Osteoblast (primary cell): ENCODE measurements at places on chromosomes 1 and 21. TPM values are rescaled to one million over a fixed set of nuclear protein-coding genes. Genes with fewer than 3 reads are reported as not detected.

Gene IL19
- not detected in 2 replicates for total RNA-seq

GRCh38 chr1:155168456-155169210, 4.5 kb downstream of the KRTCAP2 start:
- H3K4me1 ChIP-seq = peaks cover 16% of the 10 kb centered on the region
- peaks cover 11% of the 10 kb centered on the region for H3K27me3 ChIP-seq
- no peak overlapping the region for H3K27ac ChIP-seq

Gene BTG2
- total RNA-seq = 14.5 and 14.7 TPM in 2 replicates

DNA sequence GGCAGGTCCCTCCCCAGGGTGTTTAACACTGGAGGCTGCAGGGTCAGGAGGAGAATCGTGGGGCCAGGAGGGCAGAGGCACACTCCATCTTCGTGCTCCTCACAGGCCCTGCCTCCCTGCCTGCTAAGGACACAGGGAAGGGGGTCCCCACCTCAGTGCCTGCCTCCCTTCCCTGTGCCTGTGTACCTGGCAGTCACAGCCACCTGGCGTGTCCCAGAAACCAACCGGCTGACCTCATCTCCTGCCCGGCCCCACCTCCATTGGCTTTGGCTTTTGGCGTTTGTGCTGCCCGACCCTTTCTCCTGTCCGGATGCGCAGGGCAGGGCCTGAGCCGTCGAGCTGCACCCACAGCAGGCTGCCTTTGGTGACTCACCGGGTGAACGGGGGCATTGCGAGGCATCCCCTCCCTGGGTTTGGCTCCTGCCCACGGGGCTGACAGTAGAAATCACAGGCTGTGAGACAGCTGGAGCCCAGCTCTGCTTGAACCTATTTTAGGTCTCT, 623 bp upstream of the BGLAP start:
- H3K4me1 ChIP-seq = peaks cover 27% of the 10 kb centered on the region
- peak overlapping the region; percentile 49 for H3K27ac ChIP-seq
- peaks cover 16% of the 10 kb centered on the region for H3K27me3 ChIP-seq
- H3K4me3 ChIP-seq = peak overlapping the region; percentile 23
- peak; percentile 99 for DNase-seq

- no peak overlapping the region for H3K4me3 ChIP-seq
- H3K4me1 ChIP-seq = peaks cover 15% of the 10 kb centered on the region
- no peaks in the 10 kb centered on the region for H3K36me3 ChIP-seq
- DNase-seq = no peak
- peaks cover 3% of the 10 kb centered on the region for H3K27me3 ChIP-seq
- no peak overlapping the region for H3K27ac ChIP-seq
These were observed 202.9 kb downstream of the TBX15 start for GRCh38 chr1:118785246-118785645.

Gene CACNA1E
- under 0.01 and 0.29 TPM in 2 replicates for total RNA-seq

DNA sequence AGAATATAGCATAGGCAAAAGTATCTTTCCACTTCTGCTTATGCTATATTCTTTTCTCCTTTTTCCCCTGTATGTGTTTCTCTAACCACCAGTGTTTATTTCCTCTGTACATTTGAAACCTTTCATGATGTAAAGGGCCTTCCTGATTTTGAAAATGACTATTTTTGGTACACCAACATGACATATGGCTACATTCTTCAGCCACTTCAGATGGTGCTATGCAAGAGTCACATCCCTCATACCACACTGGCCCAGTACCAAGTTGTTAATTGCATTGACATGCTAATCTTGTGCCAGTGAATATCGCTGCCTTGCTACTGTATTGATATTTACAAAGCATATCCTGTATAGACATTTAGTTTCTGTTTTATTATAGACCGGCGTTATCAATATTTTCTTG, 408.7 kb downstream of the NCAM2 start:
- no peaks in the 10 kb centered on the region for H3K4me1 ChIP-seq
- no peak overlapping the region for H3K4me3 ChIP-seq
- no peak overlapping the region for H3K27ac ChIP-seq
- H3K27me3 ChIP-seq = no peaks in the 10 kb centered on the region
- H3K36me3 ChIP-seq = no peaks in the 10 kb centered on the region
- no peak for DNase-seq

GRCh38 chr1:54751426-54751825, 12.9 kb downstream of the PARS2 start:
- H3K4me1 ChIP-seq = no peaks in the 10 kb centered on the region
- H3K36me3 ChIP-seq = no peaks in the 10 kb centered on the region
- no peak overlapping the region for H3K4me3 ChIP-seq

DNA sequence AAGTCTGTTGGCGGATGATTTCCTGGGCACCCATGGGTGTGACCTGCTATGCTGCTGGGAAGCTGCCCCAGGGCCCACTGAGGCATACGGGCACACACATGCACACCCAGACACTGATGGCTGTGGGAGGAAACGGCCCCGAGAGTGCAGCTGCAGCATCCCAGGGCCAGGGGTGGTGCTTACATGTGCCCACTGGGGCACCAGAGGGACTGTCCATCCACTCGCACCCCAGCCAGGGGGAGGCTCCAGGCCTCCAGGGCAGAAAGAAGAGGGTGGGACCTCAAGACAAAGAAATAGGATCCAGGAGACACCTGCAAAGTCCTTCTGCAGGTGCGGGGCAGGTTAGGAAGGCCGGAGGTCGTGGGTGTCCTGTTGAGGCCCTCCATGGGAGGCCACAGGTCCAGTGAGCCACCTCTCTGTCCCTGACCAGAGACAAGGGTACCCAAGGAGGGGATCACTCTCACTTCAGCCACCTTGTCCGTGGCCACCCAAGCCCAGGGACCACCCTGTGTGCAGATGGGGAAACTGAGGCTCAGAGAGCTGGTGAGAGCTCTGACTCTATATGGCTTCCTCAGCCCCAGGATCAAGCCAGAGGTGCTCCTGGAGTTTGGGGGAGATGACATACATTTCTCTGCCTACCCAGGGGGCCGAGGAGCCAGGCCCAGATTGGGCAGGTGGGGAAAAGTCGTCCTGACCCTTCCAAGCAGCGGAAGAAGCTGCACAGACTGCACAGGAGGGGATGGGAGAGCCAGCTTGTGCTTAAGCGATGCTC, 57.1 kb downstream of the WNT9A start:
- DNase-seq = peak; percentile 34
- no peak overlapping the region for H3K27ac ChIP-seq
- H3K27me3 ChIP-seq = no peaks in the 10 kb centered on the region
- H3K36me3 ChIP-seq = no peaks in the 10 kb centered on the region
- H3K4me3 ChIP-seq = no peak overlapping the region

GRCh38 chr1:117641536-117641935, 35.7 kb downstream of the TENT5C start:
- H3K27me3 ChIP-seq = peaks cover 1% of the 10 kb centered on the region
- no peak overlapping the region for H3K27ac ChIP-seq
- H3K4me1 ChIP-seq = no peaks in the 10 kb centered on the region
- H3K36me3 ChIP-seq = no peaks in the 10 kb centered on the region
- H3K4me3 ChIP-seq = no peak overlapping the region

- no peak for DNase-seq
- no peak overlapping the region for H3K27ac ChIP-seq
- H3K4me1 ChIP-seq = no peaks in the 10 kb centered on the region
- H3K27me3 ChIP-seq = no peaks in the 10 kb centered on the region
These were observed 36.8 kb upstream of the DUSP10 start for GRCh38 chr1:221778535-221779142.

DNA sequence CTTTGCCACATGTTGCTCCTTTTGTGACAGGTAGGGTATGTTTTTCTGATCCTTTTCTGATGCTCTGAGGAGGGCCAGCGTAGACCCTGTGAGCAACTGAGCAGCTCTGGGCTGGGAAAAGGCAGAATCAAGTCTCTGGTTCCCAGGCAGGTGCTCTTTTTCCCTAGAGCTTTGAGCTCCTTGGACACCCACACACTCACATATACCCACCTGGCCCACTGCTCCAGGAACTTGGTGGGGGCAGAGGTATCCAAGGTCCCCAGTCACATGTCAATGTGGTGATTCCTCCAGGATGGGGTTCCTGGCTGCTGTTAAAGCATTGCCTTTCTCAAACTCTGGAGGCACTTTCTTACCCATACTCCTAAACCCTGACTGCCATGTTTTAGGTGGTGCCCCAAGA, 5.4 kb downstream of the CD2 start:
- H3K27me3 ChIP-seq = peaks cover 3% of the 10 kb centered on the region
- no peaks in the 10 kb centered on the region for H3K4me1 ChIP-seq
- H3K4me3 ChIP-seq = no peak overlapping the region
- no peak for DNase-seq

- no peak overlapping the region for H3K4me3 ChIP-seq
- H3K27ac ChIP-seq = no peak overlapping the region
These were observed 37.6 kb upstream of the CLSTN1 start for GRCh38 chr1:9861360-9861759.

Gene XPR1
- total RNA-seq = 25.7 and 36.2 TPM in 2 replicates

GRCh38 chr1:13587256-13588030, 3.8 kb downstream of the PDPN start:
- H3K27ac ChIP-seq = no peak overlapping the region
- DNase-seq = peak; percentile 41
- no peaks in the 10 kb centered on the region for H3K4me1 ChIP-seq
- no peak overlapping the region for H3K4me3 ChIP-seq

GRCh38 chr1:93827128-93827527, 51.9 kb downstream of the DNTTIP2 start:
- H3K4me3 ChIP-seq = no peak overlapping the region
- H3K27me3 ChIP-seq = no peaks in the 10 kb centered on the region
- no peaks in the 10 kb centered on the region for H3K36me3 ChIP-seq
- no peak for DNase-seq

DNA sequence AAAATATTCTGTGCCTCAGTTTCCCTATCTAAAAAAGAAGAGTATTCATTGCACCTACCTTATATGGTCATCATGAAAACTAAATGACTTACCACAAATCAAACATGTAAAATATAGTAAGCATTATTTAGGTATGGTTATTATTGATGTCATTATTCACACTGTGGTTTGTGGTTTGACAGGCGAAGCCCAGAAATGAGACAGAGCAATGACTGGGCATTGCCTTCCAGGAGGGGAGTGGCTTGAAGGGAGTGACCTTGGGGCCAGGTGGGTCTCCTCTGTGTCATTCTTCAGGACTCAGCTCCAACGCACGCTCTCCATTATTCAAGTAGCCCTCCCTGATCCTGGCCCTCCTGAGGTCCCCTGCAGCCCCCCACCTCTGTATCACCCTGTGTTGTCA, 133.7 kb downstream of the DMRTA2 start:
- H3K27ac ChIP-seq = no peak overlapping the region
- no peaks in the 10 kb centered on the region for H3K27me3 ChIP-seq
- H3K4me3 ChIP-seq = no peak overlapping the region
- no peaks in the 10 kb centered on the region for H3K4me1 ChIP-seq

Gene CNIH3
- total RNA-seq = 3.6 and 9.7 TPM in 2 replicates

DNA sequence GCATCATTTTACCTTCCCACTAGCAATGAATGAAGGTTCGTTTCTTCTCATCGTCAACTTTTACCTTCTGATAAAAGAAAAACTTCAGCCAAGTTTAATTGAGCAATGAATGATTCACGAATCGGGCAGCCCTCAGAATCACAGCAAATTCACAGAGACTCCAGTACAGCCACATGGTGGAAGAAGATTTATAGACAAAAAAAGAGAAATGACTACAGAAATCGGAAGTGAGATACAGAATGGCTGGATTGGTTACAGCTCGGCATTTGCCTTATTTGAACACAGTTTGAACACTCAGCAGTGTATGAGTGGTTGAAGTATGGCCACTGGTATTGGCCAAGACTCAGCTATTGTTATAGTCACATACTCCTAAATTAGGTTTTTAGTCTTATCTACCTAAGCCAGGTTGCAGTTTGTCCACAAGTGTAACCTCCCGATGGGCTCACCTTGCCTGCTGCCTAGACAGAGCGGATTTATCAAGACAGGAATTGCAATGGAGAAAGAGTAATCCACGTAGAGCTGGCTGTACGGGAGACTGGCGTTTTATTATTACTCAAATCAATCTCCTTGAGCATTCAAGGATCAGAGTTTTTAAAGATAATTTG, 15.3 kb downstream of the AK4 start:
- H3K27ac ChIP-seq = no peak overlapping the region
- H3K27me3 ChIP-seq = peaks cover 3% of the 10 kb centered on the region
- no peak for DNase-seq
- H3K4me1 ChIP-seq = no peaks in the 10 kb centered on the region
- no peaks in the 10 kb centered on the region for H3K36me3 ChIP-seq

Gene UBL4B
- total RNA-seq = 1.1 and 1.8 TPM in 2 replicates

GRCh38 chr1:181166377-181167196, 78.1 kb downstream of the IER5 start:
- no peak overlapping the region for H3K27ac ChIP-seq
- no peaks in the 10 kb centered on the region for H3K4me1 ChIP-seq
- H3K4me3 ChIP-seq = peak overlapping the region; percentile 4

GRCh38 chr21:27190601-27191000, 223.7 kb upstream of the ADAMTS5 start:
- H3K27me3 ChIP-seq = no peaks in the 10 kb centered on the region
- DNase-seq = peak; percentile 65
- H3K4me1 ChIP-seq = peaks cover 9% of the 10 kb centered on the region
- no peak overlapping the region for H3K27ac ChIP-seq
- H3K36me3 ChIP-seq = no peaks in the 10 kb centered on the region

Gene LRRC39
- total RNA-seq = 0.36 and 1.2 TPM in 2 replicates

DNA sequence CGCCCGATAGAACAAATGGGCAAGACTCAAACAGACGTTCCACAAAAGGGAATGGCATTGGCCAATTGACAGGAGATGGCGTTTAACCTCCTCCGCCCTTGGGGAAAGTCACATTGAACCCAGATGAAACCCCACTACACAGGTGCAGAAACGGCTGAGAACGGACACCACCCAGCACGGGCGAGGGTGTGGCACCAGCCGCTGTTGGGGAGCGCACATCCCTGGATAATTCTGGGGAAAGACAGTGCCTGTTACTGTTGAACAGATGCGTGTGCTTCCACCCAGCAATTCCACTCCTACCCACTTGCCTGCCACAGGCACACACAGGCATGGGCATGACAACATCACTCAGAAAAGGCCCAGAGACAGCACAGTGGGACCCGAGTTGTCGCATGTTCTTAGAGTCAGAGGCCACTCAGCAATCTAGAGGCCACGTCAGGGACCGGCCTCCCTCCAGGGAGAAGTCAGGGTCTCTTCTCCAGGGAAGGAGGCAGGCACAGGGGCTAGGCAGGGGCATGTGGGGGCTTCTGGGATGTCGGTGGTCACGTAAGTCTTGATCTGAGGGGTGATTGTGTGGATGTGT, 15.2 kb downstream of the PRXL2B start:
- no peak overlapping the region for H3K4me3 ChIP-seq
- no peak overlapping the region for H3K27ac ChIP-seq
- peak; percentile 23 for DNase-seq
- H3K4me1 ChIP-seq = no peaks in the 10 kb centered on the region
- H3K27me3 ChIP-seq = no peaks in the 10 kb centered on the region

Gene USP1
- total RNA-seq = 20.9 and 23.5 TPM in 2 replicates

Gene FCRL5
- total RNA-seq = under 0.01 TPM in 1 of 2 replicates, not detected in the other

GRCh38 chr1:187078321-187078720, 249.6 kb downstream of the PLA2G4A start:
- no peak overlapping the region for H3K27ac ChIP-seq
- H3K4me1 ChIP-seq = no peaks in the 10 kb centered on the region
- H3K36me3 ChIP-seq = no peaks in the 10 kb centered on the region
- no peaks in the 10 kb centered on the region for H3K27me3 ChIP-seq

Gene SDC3
- total RNA-seq = 38.0 and 39.8 TPM in 2 replicates

- H3K4me1 ChIP-seq = peaks cover 21% of the 10 kb centered on the region
- no peak overlapping the region for H3K4me3 ChIP-seq
These were observed 340.9 kb downstream of the MATN1 start for GRCh38 chr1:30382496-30382895.

Gene NT5C1A
- not detected in 2 replicates for total RNA-seq
